GM12878 (cell line): ENCODE measurements at places on chromosomes 4 and X. TPM values are rescaled to one million over a fixed set of nuclear protein-coding genes. Genes with fewer than 3 reads are reported as not detected.

The GK2 gene
- not detected in 2 replicates for polyA plus RNA-seq

- no peak for DNase-seq
These were observed 270.8 kb downstream of the BCOR start for GRCh38 chrX:39826813-39827543.

GRCh38 chrX:65034668-65035445 is 58.6 kb upstream of the ZC4H2 start:
- DNase-seq, result no peak

- DNase-seq, result no peak
These were observed 604.1 kb downstream of the GRXCR1 start for GRCh38 chr4:43496602-43497001.

The SLIT2 gene
- polyA plus RNA-seq, result 0.01 TPM in 1 of 2 replicates, not detected in the other

The SPANXD gene
- not detected in 2 replicates for polyA plus RNA-seq

The DACH2 gene
- polyA plus RNA-seq, result 0.11 TPM in 1 of 2 replicates, not detected in the other
